ENCODE measurements at places on chromosomes 11 and 22.

- no peak for DNase-seq
Measured at GRCh38 chr11:118679483-118679882, at the start of gene TREH. TREH (minus strand) TSS chr11:118679650; CDS start chr11:118679627, 23 bp downstream.

DNA sequence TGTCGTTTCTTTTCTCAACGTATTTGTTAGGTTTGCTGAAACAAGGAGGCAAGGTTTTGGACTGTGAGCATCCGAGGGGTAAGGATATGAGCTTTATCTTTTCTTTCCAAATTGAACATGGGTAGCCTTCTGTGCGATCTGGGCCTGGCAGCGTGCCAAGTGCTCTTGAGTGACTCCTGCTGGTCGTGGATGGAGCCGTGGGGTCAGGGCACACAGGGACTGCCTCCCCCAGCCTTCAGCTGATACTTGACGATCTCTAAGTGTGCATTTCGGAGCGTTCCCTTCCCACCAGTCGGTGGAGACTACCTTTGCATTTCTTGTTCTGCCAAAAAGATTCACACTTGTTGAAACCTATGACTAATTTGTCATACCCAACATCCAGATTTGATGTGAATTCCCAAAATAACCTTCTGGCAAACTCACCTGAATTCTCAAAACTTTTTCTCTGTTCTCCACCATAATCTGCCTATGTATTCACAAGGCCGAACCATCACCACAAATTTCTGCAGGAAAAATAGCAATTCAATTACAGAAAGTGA lies 40.1 kb upstream of the CLMP start:
- DNase-seq, result no peak

GRCh38 chr22:43889860-43890253 lies 2.0 kb downstream of the PNPLA5 start:
- no peak for DNase-seq

GRCh38 chr11:5367448-5368074 lies 16.1 kb upstream of the OR51M1 start:
- no peak for DNase-seq

GRCh38 chr22:32839831-32840584 lies 38.5 kb downstream of the TIMP3 start:
- no peak for DNase-seq

GRCh38 chr11:14106303-14107049 lies 144.0 kb downstream of the SPON1 start:
- no peak for DNase-seq

- no peak for DNase-seq
Measured at GRCh38 chr11:27452147-27452546, 20.4 kb downstream of the LGR4 start.

DNA sequence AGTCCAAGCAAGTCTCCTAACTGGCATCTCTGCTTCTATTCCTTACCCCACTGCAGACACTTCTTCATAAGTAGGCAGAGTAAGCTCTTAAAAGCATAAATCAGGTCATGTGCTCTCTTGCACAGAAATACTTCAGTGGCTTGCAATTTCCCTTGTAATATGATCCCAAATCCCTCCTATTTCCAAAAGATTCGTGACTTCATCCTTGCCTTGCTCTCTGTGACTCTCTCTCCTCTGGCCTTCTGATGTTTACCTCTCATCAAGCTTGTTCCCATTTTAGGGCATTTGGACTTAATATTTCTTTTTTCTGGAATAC lies 37.4 kb upstream of the NCR3LG1 start:
- DNase-seq, result no peak

GRCh38 chr11:61904539-61905048 lies 12.8 kb downstream of the RAB3IL1 start:
- DNase-seq, result no peak

- DNase-seq, result no peak
Measured at GRCh38 chr11:86370922-86371594, 3.6 kb upstream of the CCDC81 start.

DNA sequence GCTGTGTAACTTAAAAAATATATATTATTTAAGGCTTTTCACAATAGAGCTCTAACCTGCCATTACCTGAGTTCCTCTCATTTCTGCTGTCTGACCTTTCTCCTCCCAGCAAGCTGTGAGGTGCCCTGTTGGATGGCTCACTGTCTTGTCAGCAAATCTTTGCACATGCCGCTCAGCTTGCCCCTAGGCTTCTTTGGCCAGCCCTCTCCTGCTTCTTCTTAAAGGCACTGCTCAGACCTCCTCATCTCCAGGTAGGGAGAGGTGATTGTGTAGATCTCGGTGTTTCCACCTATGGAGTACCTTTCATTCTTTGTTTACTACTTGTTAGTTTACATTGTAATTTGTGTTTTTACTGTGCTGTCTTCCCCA lies 96.5 kb downstream of the EXT2 start:
- no peak for DNase-seq

DNA sequence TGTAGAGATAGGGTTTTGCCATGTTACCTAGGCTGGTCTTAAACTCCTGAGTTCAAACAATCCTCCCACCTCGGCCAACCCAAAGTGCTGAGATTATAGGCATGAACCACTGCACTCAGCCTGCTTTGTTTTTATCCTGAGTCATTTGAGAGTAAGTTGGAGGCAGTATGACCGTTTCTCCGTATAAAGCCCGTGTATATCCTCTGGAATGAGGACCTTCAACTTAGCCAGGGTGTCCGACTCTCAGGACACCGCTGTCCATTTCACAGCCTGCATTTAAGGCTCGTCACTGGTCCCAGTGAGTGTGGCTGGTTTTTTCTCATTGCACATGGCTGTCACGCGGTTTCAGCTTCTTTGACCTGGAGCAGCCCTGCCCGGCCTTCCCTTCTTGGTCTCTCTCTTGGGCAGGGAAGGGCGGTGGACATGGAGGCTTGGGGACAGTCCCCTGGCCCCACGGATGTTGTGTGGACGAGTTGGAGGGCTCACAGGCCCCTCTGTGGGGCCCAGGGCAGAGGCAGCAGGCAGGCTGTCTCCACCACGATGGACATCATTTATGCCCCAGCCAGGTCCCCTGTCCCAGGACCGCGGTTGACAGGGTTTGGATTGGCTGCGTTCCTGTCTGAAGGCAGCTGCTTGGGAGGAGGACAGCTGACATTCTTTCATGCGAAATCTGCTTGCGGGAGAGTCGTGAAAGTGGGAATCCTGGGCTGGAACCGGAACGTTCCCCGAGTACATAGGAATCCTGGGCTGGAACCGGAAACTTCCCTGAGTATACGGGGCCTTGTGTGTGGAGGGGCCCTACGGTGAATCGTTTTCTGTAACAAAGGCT lies 93.3 kb downstream of the KCNQ1 start:
- DNase-seq, result no peak

GRCh38 chr11:64854534-64855502 lies 10.4 kb upstream of the CDC42BPG start:
- DNase-seq, result no peak

GRCh38 chr11:86800076-86800959 lies at the start of gene PRSS23:
PRSS23 (plus strand) TSS chr11:86800542; CDS start chr11:86807644, 7,102 bp downstream.
- peak; percentile 25 for DNase-seq

- no peak for DNase-seq
Measured at GRCh38 chr22:47808886-47809620, 1046.6 kb downstream of the TBC1D22A start.

- DNase-seq, result no peak
Measured at GRCh38 chr11:1654388-1655167, 25.0 kb downstream of the KRTAP5-5 start.

DNA sequence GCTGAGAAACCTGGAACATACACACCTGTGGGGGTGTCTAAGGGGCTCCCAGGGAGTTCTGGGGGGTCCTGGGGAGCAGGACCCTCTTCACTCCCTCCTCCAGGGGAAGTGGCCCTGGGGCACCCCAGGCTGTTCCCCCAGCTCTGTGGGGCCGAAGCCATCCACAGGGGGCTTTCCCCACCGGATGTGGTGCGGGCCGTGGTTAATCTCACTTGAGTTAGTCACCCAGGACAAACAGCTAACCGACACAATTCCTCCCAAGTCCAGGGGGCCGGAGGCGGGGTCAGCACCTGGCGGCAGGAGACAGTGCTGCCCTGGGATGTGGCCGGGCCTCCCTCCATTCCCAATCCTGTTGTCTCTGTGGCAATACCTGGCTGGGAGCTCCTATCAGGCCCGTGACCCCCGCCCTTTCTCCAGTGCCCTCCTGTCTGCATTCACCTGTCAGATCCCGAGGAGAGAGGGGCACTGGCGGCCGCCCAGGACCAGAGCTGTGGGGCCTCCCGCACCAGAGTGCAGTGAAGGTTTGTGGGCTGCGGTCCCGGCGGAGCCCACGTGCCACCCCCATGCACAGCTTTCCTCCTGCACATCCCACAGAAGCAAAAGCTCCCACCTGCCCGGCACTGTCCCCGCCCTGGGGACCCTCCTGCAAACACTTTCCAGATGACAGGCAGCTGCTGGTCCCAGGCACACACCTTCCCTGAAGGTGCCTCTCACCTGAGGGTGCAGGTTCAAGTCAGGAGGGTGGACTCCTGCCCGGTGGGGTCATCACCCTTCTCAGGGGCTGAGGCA lies 5.2 kb upstream of the MUC5AC start:
- DNase-seq, result no peak

DNA sequence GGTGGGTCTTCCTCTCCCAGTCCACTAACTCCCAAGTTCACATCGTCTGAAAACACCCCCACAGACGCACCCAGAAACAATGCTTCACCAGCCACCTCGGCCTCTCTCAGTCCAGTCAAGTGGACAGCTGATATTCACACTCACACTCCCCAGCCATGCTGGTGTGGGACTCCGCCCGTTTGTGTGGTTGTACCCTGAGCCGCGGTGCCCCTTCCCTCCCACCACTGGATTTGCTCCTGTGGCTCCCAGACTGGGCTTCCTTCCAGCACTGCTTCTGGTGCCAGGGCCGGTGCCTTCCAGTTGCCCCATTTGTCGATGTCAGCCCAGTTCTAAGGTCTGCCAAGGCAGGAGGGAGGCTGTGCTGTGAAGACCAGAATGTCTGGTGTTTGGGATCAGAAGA lies 37.9 kb upstream of the PLET1 start:
- DNase-seq, result no peak

DNA sequence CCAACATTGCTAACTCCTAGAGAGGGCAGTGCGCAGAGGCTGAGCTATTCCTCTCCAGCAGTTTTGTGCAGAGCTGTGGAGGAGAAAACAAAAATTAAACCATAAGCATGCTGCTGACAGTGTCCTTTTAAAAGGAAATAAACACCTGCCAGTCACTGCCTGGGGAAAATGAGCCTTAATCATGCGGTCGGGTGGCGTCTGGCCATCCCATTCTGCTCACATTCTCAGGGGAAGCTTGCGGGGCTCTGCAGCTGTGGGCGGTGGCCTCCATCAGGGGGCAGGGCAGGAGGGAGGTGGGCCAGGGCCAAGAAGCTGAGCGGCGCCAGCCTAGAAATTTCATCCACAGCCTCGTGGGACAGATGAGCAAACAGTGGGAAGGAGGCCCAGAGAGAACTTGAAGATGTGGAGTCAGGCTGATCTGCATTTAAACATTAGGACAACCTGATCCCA lies 71.0 kb upstream of the TP53I11 start:
- DNase-seq, result peak; percentile 26

GRCh38 chr11:78054971-78055370 lies 8.7 kb upstream of the THRSP start:
- DNase-seq, result no peak

GRCh38 chr11:80980227-80980626 lies 1539.4 kb upstream of the TENM4 start:
- DNase-seq, result no peak

GRCh38 chr11:65619281-65619928 lies 3.8 kb downstream of the PCNX3 start:
- DNase-seq, result no peak

GRCh38 chr11:110907629-110908028 lies 195.4 kb upstream of the ARHGAP20 start:
- DNase-seq, result no peak

GRCh38 chr11:82872377-82873150 lies 27.7 kb downstream of the PRCP start:
- no peak for DNase-seq

DNA sequence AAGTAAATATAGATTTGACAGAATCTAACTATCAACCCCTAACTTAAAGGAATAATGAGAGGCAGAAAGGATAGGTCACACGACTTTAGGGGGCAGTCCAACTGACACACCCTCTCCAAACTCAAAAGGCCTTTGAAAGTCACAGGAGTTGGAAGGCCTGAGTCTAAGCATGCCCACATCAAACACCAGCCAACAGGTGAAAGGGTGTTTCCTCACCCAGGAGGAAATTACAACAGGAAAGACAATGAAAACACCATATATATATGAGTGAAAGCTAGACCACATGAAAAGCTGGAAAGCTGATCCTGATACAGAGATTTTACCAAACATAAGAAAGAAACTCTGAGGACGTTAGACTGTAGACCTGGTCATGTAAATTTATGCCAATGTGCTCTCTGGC lies 10.5 kb upstream of the DEPDC7 start:
- no peak for DNase-seq

DNA sequence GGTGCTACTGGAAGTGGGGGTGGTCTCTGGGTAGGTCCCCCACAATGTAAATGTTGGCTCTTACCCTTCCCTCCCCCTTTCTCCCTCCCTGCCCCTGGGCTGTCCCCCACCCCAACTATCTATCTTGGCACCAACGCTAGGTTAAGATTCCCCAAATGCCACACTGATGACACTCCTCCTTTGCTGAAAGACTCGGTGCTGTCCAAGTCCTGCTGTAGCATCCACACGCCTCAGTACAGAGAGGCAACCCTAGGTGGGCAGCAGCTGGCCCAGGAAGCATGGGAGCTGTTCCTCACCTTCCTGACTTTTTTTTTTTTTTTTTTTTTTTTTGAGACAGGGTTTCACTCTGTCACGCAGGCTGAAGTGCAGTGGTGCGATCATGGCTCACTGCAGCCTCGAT lies 3.4 kb upstream of the KCTD17 start:
- DNase-seq, result no peak

DNA sequence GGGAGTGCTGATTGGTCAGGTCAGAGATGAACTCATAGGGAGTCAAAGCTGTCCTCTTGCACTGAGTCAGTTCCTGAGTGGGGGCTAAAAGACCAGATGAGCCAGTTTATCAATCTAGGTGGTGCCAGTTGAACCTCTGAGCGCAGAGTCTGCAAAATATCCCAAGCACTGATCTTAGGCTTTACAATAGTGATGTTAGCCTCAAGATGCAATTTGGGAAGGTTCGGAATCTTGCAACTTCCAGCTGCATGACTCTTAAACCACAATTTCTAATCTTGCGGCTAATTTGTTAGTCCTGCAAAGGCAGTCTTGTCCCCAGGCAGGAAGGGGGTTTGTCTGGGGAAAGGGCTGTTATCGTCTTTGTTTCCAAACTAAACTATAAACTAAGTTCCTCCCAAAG lies 92.3 kb upstream of the PARVA start:
- DNase-seq, result no peak

DNA sequence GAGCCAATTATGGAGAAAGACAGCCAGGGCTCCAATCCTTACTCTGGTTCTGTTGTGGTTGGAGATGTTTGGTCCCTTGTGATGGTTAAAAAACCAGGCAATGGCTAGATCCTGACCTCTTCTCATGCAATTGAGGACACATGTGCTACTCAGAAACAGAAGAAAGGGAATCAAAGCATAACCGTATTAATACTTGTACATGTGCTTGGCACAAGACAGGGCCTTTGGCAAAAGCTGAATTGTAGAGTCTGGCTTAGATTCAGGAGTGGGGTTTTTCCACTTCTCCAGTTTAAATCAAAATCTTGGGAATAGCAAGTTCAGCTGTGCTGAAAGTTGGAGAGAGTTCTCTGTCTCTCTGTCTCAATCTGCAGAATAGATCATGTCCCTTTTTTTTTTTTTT lies 80.1 kb upstream of the E2F8 start:
- DNase-seq, result no peak

Measured in NCI-H1930 (cell line).